Keratinocyte (primary cell): ENCODE measurements at places on chromosomes 3 and 15. TPM values are rescaled to one million over a fixed set of nuclear protein-coding genes. Genes with fewer than 3 reads are reported as not detected.

- peak; percentile 95 for DNase-seq
Observed at GRCh38 chr15:88918738-88919137, 5.6 kb upstream of the MFGE8 start.

DNA sequence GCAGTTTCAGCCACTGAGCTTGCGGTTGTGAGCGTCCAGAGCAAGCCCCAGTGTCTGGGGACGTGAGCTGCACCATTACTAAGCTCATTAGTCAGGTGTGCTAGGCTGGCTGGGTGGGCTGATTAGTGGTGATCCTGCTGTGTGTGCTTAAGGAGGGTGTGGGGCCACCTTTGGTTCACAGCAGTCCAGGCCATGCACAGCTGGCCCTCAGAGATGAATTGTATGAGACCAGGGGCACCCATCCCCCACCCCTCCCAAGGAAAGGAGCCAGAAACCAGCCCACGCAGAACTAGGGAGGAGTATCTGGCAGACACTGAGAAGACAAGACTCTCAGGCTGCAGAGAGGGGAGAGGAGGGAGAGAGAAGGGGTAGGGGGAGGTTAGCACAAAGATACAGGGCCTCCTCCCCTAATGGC is 3.8 kb downstream of the TYRO3 start:
- no peak for DNase-seq

FRMD5 gene
- polyA plus RNA-seq = 6.4 to 11.8 TPM (median 7.3 TPM) in 3 replicates

GRCh38 chr3:110815008-110815583 is 256.5 kb upstream of the NECTIN3 start:
- no peak for DNase-seq

SAMD7 gene
- polyA plus RNA-seq = not detected in 3 replicates

- no peak for DNase-seq
Observed at GRCh38 chr15:78859971-78860719, 12.5 kb upstream of the MORF4L1 start.

DNA sequence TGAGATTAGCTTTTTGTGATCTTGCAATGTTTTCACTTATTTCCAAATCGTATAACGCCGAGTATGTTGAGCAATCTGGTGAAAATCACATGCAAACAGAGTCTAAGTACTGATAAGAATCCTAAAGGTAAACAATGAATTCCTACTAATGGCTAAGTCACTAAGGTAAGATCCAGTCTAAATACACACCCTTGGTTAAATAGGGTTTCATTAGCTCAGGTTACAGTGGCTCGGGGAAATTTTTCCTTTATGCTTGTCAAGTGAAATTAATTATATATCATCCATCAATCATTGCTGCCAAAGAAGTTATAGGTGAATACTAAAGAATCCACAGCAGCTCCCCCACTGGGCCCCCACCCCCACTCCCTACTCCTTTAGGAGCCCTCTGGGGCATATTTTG is 139.3 kb downstream of the SOX2 start:
- no peak for DNase-seq
